Activated naive CD4-positive, alpha-beta T cell (primary cell): ENCODE measurements at places on chromosomes 7 and 10.
A peak's percentile ranks its signal among the peaks of the same experiment; 100 is the strongest.

DNA sequence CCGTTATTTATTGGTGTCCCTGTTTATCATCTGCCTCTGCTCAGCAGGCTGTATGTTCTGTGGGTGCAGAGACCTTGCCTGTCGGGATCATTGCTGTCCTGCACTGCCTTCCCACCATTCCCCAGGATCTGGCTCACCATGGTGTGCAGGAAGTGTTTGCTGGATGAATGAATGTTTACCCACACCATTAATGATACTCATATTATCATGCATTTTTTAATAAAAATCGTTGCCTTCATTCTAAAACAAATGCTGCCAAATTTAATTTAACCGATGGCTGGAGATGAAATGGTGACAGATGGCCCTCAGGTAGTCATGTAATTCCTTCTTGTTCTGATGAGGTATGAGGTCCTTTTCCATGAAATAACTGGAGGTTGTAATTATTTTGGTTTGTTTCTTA lies 22.5 kb downstream of the PLPP4 start:
- DNase-seq, result no peak

DNA sequence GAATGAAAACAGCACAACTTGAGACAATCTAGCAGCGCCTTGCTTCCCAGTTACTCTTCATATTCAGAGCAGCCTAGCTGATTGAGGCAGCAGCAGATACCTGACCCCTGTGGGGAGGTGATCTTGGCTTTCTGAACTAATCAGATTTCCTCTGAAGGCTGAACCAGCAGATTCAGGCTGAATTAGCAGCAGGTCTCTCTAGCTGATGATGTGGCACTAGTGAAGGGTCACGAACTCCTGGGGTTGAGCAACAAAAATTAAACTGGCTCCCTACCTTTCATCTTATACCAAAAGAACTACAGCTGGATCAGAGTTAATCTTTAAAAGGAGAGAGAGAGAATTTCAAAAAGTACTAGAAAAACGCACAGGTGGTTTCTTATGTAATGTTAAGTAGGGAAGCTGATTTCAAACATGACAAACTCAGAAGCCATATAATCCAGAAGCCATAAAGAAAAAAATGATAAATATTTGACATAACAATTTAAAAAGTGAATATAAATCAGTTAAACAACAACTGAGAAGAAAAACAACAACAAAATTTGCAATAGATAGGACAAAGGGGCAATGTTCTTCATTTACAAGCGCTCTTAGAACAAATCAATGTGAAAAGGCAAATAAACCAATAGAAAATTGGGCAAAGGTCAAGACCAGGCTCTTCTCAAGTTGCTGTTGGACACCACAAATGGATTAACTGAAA lies 13.5 kb downstream of the SLC25A13 start:
- DNase-seq, result no peak

GRCh38 chr7:127153315-127153714 lies 99.4 kb downstream of the GRM8 start:
- no peak for DNase-seq

DNA sequence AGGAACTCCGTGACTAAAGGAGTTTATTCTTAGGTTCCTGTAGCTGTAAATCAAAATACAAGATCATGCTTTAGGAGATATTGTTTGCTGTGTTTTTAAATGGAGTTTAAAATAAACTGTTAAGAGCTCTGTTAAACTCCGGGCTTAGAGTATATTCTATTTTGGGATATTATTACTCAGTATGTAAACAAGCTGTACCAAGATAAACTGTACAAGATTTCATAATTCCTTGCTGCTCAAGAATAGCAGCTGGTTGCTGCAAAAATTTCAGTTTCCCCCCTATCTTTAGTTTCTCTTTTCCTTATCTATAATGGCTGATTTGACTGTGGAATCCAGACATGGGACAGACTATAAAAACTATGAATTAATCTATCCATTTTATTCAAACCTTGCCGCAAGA lies 215.7 kb downstream of the HTR7 start:
- no peak for DNase-seq

DNA sequence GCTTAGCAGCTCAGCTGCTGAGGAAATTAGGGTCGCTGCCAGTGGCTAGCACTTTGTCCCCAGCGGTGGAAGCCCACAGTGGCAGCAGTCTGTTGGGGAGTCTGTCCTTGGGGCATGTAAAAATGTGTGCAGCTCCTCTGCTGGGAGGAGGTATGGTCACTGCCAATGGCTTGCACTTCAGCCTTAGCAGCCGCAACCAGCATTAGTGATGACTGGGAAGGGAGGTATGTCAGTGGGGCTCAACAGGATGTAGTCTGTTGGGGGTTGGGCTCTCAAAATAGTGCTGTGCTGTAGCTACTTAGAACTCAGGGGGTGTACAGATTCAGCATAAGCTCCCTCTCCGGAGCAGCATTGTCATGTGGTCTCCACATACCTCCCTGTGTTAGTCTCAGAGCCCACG lies 189.9 kb downstream of the ZEB1 start:
- no peak for DNase-seq

GRCh38 chr7:755413-755805 lies 28.3 kb upstream of the PRKAR1B start:
- no peak for DNase-seq

- DNase-seq, result no peak
These were observed 4.4 kb upstream of the SMC3 start for GRCh38 chr10:110563132-110563531.

DNA sequence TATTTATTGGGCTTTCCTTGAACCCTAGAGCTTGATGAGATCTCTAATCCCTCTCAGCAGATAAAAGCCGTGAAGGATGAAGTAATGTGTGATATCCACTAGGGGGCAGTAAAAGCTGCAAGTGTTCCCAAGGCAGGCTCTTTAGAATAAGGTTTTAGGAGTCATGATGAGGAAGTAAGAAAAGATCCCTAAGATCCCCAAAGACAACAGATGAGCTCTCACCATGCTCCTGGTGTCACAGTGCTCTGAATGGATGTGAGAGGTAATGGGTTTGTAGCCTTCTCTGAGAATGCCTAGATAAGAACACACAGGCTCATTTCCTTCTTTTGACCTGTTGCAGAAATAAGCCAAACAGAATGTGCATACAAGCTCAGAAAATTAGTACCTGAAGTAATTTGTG lies 70.4 kb upstream of the ITPRID1 start:
- no peak for DNase-seq

DNA sequence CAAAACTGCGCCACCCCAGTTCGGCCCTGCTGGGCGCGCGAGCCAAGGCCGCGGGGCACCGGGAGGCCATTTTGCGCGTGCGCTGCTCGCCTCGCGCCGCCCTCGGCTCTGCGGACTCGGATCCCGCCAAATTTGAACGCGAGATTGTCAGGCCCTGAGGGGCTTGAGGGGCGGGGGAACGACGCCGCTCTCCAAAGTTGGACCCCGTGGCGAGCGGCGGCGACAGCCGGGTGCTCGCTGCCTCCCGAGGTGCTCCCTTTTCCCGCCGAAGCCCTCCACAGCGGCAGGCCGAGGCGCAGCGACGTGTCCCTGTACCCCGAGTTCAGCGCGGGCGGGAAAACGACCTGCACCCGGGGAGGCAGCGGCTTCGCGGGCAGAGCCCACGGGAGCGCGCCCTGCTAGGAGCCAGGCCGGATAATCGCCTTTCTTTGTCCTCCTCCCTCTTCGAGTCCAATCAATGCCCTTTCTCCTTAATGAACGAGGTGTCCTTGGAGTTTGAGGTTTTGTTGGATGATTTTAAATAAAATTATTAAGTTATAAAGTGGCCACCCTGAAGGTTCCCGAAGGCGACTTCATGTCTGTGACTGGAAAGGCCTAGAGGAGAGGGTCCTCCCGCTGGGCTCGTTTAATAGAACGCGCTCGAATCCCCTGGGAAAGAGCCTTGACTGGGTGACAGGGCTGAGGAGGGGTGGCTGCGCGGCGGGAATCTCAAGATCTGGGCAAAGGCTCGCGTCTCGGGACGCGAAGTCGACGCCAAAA lies 10.7 kb upstream of the SPAG6 start:
- DNase-seq, result no peak

DNA sequence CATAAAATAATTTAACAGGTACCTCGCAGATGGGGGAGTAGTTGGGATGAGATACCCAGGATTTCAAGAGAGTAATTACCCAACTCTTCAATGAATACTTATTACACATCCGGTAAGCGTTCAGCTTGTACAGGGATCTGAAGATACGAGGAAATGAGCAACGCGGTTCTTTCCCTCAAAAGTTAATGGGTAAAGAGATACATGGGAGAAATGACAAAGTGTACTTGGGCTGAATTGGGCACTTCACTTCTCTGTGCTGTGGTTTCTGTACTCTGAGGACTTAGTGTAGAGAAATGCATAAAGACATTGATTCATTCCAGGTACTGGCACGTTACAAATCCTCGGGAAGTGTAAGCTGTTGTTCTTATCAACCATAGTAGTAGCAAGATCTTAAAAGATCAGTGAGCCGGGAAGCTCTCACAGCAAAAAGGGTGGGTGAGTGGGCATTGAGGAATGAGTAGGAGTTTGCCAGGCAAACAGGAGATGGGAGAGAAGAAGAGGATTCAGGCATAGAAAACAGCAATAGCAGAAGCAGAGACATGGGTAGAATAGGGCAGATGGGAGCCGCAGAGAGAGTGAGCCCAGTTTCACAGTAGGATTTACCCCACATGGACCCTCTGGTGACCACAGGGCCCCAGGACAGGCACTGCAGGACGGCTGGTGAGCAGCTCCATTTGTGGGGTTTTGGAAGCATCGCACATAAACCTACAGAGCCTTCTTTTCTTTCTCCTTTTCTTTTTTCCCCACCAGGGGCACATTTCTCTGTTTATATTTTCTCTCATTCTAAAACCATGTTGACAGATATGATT lies 304.3 kb upstream of the PITRM1 start:
- DNase-seq, result no peak

- DNase-seq, result no peak
These were observed 293.7 kb downstream of the FZD1 start for GRCh38 chr7:91557789-91558404.

- no peak for DNase-seq
These were observed 56.8 kb downstream of the ZRANB1 start for GRCh38 chr10:124998624-124999291.

- DNase-seq, result no peak
These were observed 88.6 kb downstream of the SPAG6 start for GRCh38 chr10:22433875-22434274.

DNA sequence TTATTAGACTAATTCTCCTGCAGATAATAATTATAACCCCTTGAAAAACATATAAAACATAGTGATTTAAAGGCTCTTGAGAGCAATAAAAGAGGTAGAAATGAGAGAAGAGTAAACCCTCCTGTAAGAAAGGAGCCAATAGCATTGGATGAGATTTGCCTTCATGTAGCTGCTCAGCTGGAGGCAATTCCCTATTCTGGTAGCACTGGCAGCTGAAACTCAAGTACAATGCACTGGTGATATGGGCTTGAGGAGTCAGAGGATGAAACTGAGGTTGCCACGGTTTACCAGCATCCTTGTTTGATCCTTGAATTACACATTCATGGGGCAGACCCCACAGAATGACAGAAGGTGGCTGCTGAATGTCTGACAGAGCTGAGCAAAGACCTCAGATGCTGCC lies 76.4 kb downstream of the CTTNBP2 start:
- no peak for DNase-seq

- no peak for DNase-seq
These were observed 18.8 kb downstream of the SORBS1 start for GRCh38 chr10:95542330-95542729.

DNA sequence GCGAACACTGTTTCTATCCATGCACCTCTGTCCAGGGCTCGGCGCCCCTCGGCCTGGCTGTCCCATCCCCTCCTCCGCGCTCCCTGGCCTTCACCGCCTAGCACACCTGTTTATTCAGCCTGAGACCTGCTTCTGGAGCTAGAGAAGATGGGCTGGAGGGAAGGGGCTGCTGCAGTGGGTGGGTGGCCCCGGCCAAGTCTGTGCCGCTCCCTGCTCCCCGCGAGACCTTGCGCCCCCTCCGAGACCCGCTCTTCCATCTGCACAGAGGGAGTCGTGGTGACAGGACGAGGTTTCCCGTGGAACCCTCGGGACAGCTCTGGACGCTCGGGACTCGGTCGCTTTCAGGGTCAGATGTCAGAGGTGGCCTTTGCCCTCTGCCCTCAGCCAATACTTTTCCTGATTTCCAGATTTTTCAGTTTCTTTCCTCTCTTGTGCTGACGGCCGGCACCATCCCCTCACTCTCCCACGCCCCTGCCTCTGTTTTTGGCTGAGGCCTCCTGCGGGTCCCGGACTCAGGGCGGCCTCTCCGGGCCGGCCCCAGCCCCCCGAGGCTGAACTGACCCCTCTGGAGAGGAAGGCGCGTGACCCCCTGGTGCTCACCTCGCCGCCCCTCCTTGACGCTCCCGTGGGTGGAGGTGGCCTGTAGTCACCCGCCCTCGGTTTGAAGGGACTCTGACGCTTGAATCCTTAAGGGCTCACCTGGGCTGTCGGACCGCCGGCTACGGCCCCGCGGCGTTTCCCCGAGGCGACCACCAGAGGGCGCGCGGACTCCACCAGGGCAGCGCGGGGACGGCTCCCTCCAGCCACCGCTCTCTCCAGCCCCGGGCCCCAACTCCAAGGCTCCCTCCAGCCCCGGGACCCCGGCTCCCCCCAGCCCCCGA lies 15.6 kb downstream of the SHH start:
- peak; percentile 49 for DNase-seq

GRCh38 chr7:155837126-155837479 lies 24.8 kb upstream of the SHH start:
- DNase-seq, result no peak

DNA sequence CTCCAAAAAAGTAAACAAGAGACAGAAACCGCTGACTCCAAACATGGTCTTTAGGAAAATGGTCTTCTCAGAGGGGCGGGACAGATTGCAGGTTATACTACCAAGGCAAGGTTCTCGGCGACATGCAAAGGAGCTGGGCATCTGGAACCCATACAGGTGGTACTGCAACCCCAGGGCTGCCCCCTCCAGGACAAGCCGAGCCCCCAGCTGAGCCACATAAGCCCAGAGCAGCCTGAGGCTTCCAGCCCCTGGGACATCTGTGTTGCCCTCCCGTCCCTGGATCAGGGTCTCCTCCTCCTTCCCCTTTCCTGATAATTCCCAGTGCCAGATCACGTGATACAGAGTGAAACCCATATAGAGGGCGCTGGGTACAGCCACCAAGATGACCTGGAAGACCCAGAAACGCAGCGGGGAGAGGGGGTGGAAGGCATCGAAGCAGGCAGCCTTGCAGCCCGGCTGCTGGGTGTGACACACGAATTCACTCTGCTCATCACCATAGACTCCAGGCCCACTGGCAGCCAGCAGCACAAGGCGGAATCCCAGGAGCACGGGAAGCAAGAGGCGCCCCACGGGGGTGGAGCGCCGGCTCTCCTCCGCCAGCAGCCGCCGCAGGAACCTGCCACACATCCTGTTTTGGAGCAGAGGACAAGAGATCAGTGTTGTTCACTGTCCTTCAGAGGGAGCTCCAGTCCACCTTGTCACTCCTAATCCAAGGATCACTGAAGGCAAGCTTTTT lies at the start of gene GJC3:
TSS of gene GJC3 (minus strand) at position 627 of the 736 bp plus-strand sequence. CDS start at position 627, 0 bp downstream.
- peak; percentile 10 for DNase-seq
